ENCODE measurements at places on chromosomes 1 and 21.

DNA sequence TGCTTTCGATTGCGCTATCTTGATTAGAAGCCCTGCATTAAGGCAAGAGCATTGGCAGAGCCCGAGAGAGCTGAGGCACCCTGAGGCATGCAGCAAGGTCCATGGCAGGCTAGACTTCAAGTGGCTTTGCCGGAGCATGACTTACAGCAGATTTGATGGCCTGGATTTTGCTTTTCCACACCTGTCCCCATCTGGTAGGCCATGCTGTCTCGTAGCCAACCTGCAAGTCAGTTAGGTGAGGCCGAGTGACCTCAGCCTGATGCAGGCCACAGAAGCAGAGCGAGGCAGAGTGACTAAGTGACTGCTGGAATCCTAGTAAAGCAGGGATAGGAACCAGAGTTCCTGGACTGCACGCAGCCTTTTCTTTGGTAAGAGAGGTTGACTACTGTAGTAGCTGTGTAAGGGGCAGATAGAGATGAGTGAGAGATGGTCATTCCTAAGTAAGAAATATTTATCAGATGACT is 148.9 kb downstream of the PBX1 start:
- DNase-seq, result no peak

DNA sequence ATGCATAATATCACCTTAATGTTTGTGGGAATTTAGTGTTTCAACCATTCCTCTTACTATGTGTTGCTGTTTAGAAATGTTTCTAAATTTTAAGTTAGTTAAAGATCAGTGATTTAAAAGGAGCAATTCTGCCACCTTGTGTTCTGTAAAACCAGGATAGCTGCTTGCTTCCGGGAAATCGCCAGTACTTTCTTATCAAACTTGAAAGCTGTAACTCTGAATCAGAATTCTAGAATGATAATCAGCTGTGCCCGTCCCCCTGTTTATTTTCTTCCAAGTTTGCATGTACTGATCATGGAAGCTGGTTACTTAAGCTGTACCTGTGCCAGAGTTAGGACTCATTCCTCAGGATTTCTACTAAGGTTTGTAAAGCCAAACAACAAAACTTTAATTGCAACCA is 656.4 kb downstream of the LTN1 start:
- DNase-seq, result no peak

DNA sequence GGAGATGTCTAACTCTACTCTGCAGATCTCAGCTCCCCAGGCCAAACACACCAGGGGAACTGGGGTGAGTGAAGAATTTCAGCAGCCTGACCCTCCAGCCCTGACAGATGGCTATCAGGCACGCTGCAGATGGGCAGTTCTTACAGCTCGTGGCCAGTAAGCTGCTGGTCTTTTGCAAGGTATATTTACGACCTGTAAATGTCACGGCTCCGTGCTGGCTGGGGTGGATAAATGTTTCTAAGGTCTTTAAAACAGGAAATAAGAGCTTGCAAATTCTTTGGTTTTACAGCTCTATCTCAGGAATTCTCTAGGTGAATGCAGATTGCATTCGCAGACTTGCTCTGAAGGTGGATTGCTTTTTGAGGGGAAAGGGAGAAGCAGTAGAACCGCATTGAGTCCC is 10.1 kb downstream of the DOP1B start:
- DNase-seq, result no peak

- DNase-seq, result no peak
These were observed 27.8 kb upstream of the FOXE3 start for GRCh38 chr1:47388030-47388890.

All from CD4-positive, alpha-beta T cell treated with Interleukin-15 for 1 hour (primary cell).